Activated gamma-delta T cell treated with Interleukin-2 at 50 U/mL for 16 hours (primary cell): ENCODE measurements at places on chromosomes 7 and 10.

DNA sequence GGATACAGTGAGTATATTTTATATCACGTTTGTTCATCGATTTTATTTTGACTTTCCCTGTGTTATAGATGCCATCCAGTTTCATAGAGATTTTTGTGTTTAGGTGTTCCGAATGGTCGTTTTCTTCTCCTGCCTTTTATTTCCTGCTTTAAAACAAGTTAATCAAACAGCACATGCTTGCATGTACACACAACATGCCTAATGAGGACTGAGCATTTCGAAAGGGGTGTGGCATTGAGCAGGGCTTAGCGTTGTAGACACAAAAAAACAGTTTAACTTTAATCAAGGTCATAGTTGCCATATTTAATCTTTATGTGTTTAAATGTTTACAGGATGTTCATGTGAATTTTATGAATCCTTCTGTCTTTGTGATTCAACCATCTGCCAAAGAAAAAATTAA lies 430.5 kb upstream of the GALNT17 start:
- DNase-seq = no peak

DNA sequence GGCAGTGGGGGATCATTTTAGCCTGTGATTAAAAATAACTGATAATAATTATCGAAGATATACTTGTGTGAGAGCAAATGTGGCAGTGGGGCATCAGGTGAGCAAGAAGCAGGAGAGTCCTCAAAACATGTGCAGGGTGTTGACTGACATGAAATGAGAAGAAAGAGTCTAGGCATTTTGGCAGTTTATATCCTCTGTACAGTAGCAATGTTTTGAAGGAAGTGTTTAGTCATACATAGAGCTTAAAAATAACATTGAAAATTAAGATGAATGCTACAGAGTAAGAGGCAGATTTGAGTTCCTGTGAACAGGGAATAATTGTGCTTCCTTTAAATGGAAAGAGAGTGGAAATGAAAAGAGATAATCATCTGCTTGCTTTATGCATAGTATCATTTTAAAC lies 47.4 kb downstream of the VPS50 start:
- no peak for DNase-seq

DNA sequence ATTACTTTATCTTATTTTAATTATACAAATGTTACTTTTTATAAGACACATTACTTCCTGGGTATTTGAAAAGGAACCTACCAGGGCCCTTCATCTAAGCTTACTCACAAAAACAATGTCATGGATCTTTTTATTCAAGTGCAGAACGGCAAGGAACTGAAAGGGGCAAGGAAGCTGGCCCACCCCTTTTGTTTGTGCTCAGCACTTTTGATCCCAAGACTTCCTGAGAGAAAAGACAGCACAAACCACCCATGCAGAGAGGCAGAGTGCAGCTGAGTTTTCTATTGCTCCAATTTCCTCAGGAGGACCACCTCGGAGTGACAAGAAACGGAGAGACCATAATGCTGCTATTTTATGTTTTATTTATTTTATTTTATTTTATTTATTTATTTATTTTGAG lies 232.0 kb upstream of the NRP1 start:
- no peak for DNase-seq

GRCh38 chr10:132856869-132857524 lies 71.0 kb upstream of the NKX6-2 start:
- peak; percentile 1 for DNase-seq

DNA sequence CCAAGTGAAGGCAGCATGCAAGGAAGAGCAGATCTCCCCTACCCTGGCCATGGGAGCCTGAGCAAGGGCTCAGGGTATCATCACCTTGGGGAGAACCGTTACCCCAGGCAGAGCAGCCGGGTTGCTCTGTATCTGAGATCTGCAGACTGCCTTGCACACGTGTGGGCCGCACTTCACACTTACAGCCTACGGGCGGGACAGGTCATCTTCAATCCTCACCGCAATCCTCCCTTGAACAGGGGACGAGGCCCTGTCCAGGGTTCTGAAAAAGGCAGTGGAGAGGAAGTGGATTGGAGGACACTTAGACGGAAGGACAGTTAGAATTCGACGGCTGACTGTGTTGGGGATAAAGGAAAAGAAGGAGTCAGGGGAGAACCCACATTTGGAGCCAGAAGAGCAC lies 51.4 kb downstream of the NPS start:
- no peak for DNase-seq

DNA sequence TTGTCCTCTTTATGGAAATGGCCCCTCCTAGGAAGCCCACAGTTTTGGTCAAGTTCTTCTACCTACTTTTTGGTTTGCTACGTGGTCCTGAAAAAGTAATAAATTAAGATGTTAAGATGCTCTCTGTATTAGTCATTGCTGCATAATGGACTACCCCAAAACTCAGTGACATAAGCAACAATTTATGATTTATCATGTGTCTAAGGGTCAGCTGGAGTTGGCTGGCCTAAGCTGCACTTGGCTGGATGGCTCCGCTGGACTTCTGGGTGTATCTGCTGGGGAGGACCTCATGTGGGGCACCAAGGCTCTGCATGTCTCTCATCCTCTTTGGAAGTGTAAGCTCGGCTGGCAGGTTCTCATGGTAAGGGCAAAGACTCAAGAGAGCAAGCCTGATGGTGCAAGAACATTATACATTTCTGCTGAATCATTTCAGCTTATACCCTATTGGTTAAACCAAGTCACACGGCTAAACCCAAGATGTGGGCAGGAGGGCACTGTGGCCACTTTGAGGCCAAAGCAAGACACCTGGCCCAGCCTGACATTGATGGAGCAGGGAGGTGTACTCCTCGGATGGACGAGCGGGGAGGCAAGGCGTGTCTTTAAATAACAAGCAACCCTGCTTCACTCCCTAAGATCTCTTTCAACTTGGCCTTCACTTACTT lies 47.7 kb downstream of the TBXAS1 start:
- no peak for DNase-seq

GRCh38 chr10:30553018-30553625 lies 76.4 kb downstream of the LYZL2 start:
- DNase-seq = no peak

DNA sequence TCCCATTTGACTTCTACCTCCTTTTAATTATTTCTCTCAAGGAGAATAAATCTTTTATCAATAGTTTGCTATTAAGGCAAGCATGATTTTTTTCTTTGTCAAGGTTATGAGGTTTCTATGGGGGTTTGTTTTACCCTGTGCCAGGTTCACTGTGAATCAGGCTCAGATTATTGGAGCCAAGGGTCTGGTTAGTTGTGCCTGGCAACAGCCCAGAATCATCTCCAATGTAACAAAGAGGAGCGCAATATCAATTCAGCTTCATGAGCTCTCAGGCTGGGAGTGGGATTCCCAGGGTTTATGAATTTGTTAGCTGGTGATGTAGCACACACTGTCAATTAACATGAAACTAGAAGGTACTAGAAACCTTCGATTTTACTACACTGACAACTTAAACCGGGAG lies 73.2 kb downstream of the AASS start:
- no peak for DNase-seq

DNA sequence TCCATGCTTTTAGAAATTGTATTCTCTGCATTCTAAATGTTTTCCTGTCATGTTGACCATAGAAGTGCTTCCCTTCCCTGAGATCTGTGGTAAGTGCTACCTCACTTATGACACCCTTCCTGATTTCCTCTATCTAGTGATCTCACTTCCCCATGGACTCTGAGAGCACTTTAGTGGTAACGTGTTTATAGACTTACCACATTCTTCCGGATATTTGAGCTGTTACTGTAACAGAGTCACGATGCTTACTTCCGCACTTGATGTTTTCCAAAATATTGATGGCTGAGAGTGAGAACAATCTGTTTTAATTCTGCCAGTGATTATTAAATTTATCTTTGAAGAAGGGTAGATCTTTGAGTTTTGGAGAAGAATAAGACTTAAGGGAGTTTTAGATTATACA lies 60.1 kb upstream of the NAMPT start:
- DNase-seq = no peak

DNA sequence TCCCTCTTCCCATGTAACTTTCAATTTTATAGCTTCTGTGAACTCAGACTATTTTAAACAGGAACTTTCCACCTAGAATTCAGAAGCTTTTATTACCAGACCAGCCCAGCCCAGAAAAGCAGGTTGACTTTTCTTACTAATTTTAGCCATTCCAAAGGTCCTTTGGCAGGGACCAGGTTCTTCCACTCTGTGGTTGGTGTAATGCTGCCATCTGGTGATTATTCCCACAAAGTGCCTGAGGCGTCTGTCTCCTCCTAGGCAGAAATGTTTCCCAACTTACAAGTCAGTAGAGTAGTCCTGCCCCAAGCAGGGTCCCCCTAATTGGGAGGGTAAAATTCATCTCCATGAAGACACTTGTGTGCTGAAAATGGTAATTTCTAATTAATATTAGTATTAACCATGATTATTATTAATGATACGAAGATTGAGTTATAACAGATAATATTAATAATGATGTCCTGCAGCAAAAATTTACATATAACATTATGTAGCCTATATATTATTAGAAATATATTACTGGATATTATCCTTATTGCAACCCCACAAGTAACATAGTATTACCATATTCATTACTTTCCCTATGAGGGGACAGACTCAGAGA lies 53.0 kb upstream of the PPP1R17 start:
- DNase-seq = no peak

DNA sequence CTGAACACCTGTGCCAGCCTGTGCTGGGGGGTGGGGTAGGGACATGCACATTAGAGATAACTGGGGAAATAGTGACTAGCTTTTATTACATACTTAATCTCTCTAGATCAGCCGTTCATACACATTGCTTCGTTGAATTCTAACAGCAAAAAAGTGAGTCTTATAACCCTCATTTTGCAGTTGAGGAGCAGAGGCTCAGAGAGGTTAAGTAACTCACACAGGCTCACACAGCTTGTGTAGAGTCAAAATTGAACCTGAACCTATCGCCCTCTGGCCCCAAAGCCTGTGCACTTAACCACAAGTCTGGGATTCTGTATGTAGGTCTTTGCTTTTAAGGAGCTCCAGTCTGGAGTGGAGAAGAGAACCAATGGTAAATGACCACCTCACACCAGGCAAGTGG lies 59.9 kb downstream of the CDH23 start:
- DNase-seq = no peak

DNA sequence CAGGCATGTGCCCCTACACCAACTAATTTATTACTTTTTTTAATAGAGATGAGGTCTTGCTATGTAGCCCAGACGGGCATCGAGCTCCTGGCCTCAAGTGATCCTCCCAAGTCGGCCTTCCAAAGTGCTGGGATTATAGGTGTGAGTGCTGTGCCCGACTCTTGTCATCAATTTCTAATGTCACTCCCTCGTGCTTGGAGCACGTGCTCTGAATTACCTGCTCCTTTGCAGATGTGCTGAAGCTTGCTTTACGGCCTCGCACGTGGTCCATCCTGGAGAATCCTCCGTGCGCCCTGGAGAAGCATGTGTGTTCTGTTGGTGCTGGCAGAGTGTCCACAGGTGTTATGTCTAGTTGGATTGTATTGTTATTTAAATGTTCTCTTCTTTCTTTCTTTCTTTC lies 11.8 kb upstream of the UBE3C start:
- DNase-seq = no peak

DNA sequence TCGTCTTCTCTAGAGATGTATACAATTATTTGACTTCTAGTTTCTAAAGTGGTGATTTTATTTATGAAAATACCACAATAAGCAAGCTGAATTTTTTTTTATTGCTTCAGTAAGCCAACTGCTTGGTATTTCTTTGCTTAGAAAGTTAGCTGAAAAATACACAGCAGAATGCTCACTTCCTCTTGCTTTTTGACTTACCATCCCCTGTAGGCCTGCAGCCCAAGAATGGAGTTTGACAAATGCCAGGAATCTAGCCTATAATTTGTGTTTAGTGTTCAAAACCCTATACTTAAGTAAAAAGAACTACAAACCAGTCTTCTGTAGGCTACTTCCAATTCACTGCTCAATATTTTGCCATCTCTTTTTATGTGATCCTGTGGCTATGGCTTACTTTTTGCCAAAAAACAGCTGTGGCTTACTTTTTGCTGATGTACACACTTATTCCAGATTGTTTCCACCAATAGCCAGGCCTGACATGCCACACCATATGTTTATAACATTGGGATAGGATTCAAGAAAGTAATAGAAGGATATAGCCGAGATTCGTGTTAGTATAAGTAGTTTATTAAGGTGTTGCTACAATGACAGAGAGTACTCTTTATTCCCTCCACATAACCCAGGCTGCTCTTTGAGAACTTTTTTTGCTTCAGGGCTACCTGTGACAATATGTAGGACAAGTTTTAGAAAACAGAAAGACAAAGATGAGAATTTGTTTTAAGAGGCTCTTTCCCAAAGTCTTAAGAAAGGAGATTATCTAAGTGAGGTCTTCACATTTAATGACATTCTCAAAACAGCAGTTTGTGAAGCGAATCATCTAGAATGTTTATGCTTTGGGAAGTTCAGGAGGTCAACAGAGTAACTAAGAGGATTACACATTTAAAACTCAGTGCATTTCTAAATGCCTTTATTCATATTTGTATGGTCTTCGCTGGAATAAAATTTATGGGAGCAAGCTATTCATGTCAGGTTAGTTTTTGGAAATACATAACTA lies 263.9 kb upstream of the FZD1 start:
- no peak for DNase-seq

DNA sequence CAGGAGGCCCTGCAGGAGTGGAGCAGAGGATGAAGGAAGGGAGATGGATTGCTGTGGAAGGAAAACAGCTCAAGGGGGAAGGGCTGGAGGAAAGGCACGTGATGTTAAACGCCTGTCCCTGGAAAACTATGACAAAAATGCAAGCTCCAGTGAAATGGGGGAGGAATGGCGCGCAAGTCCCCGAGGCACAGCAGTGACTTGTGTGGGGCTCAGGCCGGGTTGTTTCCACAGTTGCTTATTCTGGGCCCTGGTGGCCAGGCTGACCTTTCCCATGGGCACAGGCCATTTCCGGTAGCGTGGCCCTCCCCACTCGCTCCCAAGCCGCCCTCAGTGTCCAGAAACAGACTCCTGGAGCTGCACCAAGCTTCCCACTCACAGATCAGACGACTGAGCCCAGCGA lies 68.1 kb upstream of the PDGFA start:
- no peak for DNase-seq

- DNase-seq = no peak
Observed at GRCh38 chr10:51073453-51074237, 642 bp upstream of the PRKG1 start.

DNA sequence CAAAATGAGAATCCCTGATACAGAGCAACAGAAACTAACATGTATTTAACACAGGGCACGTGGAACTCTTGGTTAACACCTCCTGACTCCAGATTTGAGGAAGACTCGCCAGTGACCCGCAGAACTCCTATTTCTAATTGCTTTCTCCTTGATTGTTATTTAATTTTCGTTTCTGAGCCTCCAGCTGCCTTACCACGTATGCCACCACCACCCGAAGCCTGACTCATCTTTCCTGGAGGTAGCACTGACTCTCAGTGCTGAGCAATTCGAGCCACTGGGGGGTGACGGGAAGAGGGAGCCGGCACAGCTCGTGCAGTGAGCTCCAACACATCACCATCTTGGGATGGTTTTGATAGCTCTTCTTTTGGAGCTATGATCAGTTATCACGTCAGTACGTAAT lies 273.9 kb upstream of the MGMT start:
- DNase-seq = no peak

GRCh38 chr10:125407557-125407956 lies 247.2 kb upstream of the CTBP2 start:
- no peak for DNase-seq

- no peak for DNase-seq
Observed at GRCh38 chr10:69884686-69885085, 83.0 kb downstream of the COL13A1 start.
